Neural crest cell (in vitro differentiated cells): ENCODE measurements at places on chromosomes 12 and 14.

- DNase-seq: no peak
Observed at GRCh38 chr12:28268608-28269229, 78.5 kb downstream of the CCDC91 start.

- no peak for DNase-seq
Observed at GRCh38 chr12:31525496-31526157, 65.3 kb downstream of the DENND5B start.

DNA sequence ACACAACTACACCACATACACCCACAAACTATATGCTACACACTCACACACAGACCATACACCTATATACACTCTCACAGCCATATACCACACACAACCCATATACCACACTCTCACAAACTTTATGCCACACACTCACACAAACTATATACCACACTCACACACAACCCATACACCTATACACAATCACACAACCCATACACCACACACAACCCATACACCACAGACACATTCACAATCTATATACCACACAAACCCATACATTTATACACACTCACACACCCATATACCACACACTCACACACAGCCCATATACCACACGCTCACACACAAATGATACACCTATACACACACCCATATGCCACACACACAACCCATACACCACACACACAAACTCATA, 163.3 kb downstream of the TMEM121 start:
- DNase-seq: no peak

DNA sequence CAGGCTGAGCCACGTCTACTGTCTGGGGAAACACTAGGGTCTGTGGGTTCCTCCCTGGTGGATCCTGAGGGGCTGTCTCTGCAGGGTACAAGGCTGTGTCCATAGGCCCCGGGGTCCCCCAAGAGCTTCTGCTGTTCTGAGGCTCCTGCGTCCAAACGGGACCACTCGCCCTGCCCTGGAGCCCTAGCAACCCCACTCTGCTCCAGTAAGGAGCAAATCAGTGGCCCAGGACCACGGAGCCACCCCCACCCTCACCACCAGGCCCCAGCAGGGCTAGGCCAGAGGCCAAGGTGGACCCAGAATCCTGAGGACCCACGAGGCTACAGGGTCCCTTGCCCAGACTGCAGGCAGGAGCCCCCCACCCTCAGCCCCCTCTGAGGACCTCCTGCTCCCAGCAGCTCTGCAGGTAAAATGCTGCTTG, 75.1 kb upstream of the GALNT9 start:
- DNase-seq: no peak

DNA sequence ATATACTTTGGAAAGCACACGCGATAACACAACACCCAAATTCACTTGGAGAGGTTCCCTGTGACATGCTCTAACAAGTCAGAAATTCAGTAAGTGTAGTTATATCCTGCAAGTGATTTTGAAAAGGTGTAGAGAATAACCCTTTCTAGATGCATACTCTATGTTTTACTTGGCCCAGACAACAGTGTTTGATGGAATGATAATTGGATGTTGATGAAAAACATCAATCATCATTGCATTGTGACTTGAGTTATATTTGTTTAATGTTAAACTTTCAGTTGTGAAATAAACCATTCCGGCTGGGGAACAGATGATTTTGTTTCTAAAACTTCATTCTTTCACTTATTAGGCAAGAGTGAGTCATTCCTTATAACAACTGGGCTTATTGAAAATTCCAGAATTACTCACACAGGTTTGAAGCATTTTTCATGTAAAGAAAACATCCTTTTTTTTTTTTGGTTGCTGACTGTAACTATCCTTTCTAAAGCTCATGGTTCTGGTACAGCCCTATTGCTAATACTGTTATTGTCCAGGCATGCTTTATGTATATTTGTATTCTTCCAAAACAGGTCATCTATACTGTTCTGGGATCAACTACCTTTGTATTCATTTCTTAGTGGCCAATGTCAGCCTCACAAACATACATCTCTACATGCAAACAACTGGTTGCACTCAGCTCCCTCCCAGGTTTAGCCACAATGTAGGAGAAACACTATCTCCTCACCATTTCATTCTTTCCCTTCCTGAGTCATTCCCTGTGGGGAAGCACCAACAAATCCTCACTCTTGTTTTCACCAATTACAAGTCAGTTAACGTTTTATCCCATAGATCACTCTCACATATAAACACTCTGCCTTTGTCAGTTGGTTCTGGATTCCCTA, 121.2 kb upstream of the LRIG3 start:
- DNase-seq: no peak

GRCh38 chr12:110475426-110475825, 6.8 kb downstream of the FAM216A start:
- DNase-seq: no peak

GRCh38 chr12:6288235-6288634, 22.2 kb upstream of the PLEKHG6 start:
- DNase-seq: no peak

GRCh38 chr14:92040431-92041051, 682 bp upstream of the TRIP11 start:
- no peak for DNase-seq

DNA sequence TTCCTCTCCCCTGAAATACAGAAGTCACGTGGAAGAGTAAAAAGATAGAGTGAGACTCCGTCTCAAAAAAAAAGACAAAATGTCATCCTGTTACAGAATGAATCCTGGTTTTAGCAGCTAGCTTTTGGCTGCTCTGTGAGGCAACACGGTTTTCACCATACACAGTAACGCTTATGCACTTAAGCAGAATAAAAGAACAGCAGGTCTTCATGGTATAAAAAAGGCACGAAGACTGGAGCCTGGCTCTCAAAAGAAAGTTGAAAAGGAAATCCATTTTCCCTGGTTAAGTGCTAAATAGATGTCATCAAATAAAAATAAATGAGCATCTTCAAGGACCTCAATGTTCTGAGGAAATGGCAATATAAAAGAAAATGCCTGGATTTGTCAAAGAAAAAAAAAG, 444.1 kb downstream of the IPO8 start:
- DNase-seq: no peak

GRCh38 chr14:23432946-23433345, 2.5 kb downstream of the MYH7 start:
- no peak for DNase-seq

- DNase-seq: no peak
Observed at GRCh38 chr14:42994051-42994736, 1387.5 kb downstream of the LRFN5 start.
